ENCODE measurements at places on chromosomes 3 and 15.

- no peak for DNase-seq
Measured at GRCh38 chr15:44482090-44482489, 54.7 kb downstream of the CTDSPL2 start.

GRCh38 chr15:98996624-98997023 is 11.0 kb downstream of the PGPEP1L start:
- DNase-seq: no peak

DNA sequence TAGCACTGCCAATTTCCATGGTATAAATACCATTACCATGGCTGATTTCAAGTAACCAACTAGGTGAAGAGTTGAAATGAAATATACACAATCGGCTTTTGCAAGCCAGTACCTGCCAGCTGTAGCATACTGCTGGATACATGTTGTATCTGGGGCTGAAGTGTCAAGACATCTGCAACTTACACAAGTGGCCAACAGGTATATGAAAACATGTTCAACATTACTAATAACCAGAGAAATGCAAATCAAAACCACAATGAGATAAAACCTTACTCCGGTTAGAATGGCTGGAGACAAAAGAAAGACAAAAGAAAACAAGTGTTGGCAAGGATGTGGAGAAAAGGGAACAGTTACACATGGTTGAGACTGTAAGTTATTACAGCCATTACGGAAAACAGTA is 11.6 kb downstream of the ATOSA start:
- DNase-seq: no peak

DNA sequence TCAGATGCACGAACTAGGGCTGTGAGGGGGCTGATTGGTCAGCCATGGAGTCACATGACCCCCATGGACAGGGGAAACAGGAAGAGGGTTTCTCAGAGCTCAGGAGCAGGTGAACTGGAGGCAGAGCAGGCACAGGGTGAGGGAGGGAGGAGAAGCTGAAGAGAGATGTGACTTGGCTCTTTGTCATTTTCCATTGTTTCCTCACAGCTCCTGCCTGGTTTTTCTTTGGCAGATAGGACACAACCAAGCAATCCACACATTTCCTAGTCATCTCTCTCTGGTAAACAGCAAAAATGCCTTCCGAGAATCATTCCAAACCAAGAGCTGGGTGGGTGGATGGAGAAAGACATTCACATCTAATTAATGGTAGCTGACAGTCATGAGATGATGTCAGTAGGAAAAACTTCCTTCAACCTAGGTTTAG is 43.4 kb upstream of the LMCD1 start:
- no peak for DNase-seq

Measured in CD4-positive, alpha-beta T cell treated with Interleukin-17A for 1 hour (primary cell).